CD4-positive, alpha-beta T cell treated with Interleukin-2 at 100 ng/mL for 4 hours (primary cell): ENCODE measurements at places on chromosomes 11 and 22.

DNA sequence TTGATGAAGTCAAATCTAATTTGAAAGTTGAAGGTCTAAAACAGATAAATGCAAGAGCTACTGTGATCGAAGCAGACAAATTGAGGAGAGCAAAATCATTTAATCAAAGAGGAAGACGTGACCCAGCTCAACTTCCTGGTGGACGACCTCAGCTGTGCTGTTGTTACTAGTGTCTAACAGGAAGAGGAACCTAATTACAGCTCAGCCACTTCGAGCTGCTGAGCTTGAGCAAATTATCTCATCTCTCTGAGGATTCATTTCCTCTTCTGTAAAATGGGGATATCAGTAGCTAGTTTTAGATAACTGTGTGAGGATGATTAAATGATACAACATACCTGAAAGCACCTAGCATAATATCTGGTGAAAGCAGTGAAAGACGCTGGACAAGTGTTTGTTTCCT lies 48.6 kb upstream of the OLFML1 start:
- DNase-seq = peak; percentile 29

DNA sequence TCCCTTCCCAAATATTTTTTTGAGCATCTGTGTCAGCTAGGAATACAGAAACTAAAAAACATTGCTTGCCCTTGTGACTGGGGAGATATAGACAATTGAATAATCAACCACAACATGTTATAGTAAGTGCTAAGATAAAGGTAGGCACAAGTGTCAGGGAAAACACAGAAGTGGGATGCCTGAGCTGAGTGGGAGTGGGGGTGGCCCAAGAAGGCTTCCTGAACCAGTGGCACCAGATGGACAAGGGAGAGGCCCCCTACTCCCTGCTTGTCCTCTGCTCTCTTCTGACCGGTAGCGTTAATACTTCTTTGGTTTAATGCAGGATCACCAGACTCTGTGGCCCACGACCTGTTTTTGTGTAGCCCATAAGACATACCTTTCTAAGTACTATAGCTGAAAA lies 48.8 kb downstream of the PACS1 start:
- DNase-seq = no peak

- DNase-seq = no peak
These were observed 613.3 kb upstream of the CADM1 start for GRCh38 chr11:116117331-116118137.

DNA sequence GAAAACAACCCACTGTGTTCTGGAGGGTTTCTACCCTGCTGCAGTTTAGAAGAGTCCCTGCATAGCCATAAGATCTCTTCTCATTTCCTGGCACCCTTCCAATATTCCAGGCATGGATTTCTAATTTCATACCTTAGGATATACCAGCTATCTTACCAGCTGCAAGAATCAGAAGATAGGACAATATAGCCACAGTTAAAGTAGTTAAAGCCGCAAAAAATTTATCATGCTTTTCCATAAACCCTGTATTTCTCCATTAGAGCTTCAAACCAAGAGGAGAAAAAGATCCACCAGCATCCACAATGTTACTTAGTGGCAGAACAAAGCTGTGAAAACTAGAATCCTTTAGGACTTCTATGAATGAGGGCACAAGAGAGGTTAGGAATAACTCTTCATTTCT lies 8.6 kb upstream of the OR56B1 start:
- no peak for DNase-seq

- peak; percentile 49 for DNase-seq
These were observed 10.5 kb upstream of the MCHR1 start for GRCh38 chr22:40668611-40669411.

- DNase-seq = no peak
These were observed 4.1 kb downstream of the ST3GAL4 start for GRCh38 chr11:126359431-126360048.

DNA sequence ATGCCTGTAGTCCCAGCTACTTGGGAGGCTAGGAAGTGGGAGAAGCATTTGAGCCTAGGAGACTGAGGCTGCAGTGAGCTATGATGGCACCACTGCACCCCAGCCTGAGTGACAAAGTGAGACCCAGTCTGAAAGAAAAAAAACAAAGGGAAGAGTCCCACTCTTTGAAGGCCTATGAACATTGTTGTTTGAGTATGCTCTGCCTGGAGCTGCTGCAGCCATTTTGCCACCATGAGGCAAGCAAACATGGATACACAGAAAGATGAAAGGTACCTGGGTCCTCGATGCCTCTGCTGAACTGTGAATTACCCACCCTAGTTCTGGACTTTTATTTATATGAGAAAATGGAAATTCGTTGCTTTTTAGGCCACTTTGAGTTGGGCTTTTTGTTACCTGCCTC lies 19.7 kb upstream of the TSPAN18 start:
- DNase-seq = no peak

DNA sequence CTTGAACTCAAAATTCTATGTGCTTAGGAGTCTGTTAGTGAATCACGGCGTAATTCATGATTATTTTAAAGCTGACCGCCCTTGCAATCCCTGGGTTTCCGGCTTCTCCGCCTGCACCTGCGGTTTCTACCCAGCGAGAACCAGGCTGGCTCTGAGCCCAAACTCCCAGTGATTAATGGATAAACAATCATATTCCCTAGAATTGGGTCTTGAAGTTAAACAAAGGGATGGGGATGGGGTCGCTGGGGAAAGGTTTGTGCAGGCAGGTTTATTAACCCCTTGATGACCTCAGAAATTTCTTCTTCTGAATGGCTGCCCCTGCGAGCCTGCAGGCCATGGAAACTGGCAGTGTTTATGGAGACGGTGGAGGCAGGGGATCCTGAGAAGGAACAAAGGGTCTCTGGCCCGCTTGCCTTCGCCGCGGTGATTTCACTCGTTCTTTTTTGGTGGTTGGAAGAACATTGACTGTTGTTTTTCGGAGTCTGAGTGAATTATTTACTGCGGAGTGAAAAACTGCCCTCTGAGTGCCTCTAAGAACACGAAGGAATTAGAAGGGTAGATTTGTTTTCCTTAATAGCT lies 1000.3 kb downstream of the BRD1 start:
- no peak for DNase-seq

GRCh38 chr11:19253817-19254216 lies 13.1 kb upstream of the E2F8 start:
- DNase-seq = no peak

DNA sequence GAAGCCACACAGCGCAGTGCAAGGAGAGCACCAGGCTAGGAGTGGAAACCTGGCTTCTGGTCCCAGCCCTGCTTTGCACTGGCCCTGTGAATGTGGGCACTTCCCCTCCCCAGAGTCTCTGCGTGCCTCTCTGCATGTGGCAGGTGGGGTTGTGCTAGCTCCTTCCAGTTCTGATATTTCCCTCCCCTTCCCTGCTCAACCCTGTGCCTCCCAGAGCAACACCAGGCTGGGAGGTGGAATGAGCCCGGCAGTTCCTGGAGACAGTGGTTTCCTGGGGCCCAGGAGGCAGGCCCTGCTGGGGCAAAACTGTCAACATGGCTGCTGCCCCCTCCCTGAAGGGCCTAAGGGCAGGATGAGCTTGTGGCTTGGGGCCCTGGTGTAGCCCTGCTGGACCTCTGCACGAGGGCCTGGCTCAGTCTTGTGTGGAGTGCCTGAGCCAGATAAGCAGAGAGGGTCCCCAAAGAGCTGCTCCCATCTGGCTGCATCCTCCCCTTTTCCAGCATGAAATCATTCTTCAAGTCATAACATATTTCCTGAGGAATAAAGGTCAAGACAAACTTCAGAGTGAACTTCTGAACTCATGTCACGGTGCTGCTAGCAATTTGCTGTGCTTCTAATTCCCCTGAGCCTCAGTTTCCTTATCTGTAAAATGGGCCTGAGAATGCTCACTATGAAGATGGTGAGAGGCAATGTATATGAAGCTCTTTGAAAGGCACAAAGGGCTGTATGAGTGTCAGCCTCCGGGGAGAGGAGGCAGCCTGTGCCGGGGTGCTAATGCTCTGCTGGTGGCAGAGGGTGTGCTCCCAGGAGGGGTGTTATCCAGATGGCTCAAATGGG lies 116.0 kb downstream of the GRIK4 start:
- DNase-seq = no peak

DNA sequence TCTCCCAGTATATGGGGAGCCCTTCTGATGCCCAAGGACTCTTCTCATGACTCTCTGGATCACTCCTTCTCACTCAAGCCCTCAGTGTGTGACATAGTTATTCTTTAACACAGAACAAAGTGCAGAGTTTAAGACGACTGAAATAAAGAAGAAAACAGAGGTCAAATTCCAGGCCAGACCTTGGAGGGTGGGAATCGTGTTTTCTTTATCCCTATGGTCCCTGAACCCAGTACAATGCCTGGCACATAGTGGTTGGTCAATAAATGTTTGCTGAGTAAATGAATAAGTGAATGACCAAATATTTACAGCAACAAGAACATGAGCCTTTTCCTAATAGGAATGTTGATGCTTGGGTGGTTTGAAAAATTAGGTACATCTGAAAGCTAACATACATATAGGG lies 28.8 kb downstream of the VSTM5 start:
- no peak for DNase-seq

GRCh38 chr22:37674951-37675929 lies at the start of gene LGALS1:
Gene LGALS1 (plus strand): TSS chr22:37675636. CDS start chr22:37675703, 67 bp downstream.
- DNase-seq = peak; percentile 65

DNA sequence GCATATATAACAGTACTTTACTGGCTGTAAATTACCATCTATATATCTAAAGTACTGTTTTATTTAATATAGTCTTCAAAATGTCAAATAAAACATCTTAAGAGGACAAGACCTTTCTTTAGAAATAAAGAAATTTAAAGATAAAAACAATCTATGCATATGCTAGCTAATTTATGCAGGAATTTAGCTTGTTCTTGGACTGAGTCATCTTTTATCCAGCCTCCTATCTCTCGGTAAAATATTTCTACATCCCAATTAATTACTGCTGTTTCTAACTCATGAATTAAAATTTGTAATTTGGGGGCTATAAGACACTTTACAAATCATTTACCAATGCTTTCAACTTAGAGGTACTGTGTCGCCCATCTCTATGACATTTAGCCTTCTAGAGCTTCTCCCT lies 72.8 kb upstream of the DDI1 start:
- DNase-seq = no peak

- no peak for DNase-seq
These were observed 59.8 kb downstream of the WNT7B start for GRCh38 chr22:45917146-45917545.

- DNase-seq = no peak
These were observed 169.0 kb downstream of the BUD13 start for GRCh38 chr11:116603728-116604323.

DNA sequence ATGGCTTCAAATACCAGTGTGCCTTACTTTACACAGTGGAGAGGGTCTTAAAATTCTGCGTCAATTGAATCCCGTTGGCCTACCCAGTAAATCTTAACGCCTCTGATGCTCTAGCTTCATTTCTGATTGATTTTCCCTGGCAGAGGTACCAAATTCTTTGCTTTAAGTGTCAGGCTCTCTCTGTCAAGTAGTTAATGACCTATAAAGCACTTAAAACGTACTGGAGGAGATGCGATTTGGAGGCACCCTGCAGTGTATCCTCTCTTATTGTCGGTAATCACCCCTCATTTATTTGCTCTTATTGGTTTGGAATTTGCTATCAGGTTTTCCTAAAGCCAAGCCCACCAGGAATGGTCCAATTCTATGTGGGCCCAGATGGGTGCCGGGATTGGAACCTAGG lies 59.2 kb downstream of the NFAM1 start:
- no peak for DNase-seq

GRCh38 chr11:59574467-59574866 lies 41.1 kb downstream of the OSBP start:
- no peak for DNase-seq

- DNase-seq = no peak
These were observed 1.1 kb upstream of the SSTR3 start for GRCh38 chr22:37213218-37213855.

DNA sequence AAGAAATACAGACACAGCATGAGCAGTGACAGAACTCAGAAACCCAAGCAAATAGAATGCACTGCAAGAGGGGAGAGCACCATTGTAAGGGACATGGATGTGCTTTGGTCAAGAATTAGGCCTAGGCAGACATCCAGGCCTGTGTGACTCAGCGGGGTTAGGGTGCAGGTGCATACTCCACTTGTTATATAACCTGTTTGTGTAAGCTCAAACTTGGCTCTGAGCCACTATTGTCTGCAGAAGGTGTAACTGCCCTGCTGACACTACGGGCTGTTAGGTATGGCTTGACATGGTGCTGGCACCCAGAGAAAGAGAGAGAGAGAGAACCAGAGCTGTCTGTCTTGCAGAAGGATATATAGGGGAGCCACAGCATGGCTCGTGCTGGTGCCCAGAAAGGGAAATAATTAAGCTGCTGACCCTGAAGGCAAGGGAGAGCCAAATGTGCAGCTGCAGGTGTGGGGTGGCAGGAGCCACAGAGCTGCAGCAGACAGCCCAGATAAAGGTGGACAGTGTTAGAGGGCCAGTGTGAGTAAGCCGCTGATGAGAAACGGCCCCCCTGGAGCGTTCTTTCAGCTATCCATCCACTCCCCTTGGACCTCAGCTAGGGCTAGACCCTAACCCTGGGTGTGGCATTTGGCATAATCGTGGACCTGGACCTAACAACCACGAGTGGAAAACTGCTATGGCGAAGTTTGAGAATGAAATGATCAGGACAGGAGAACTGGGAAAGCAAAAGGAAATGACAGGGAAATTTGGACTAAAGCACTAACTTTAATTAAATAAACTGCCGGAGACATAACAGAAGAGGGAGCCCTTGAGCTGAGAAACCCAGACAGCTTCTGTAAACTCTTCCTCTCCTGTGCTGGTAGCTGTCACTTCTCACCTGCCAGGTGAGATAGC lies 253.0 kb upstream of the CCDC179 start:
- DNase-seq = no peak

GRCh38 chr11:66562907-66563583 lies 5.4 kb downstream of the CTSF start:
- no peak for DNase-seq

DNA sequence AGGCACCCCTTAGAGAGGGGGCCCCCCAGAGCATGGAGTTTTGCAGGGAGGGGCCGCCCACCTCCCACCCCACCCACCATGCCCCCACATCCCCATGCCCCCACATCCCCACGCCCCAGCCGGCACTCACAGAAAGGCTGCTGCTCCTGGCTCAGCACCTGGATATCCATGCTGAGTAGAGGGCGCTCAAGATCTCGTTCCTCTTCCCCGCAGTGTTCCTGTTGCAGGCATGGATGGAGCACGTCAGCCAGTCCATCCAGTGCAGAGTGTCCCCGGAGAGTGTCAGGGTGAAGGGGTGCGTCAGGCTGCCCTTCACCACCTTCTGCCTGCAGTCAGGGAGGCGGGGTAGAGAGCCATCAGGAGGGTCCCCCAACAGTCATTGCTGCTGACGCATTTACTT lies 156.2 kb downstream of the CRYBB2 start:
- DNase-seq = no peak

GRCh38 chr11:69310351-69310750 lies 16.4 kb downstream of the MYEOV start:
- DNase-seq = no peak

DNA sequence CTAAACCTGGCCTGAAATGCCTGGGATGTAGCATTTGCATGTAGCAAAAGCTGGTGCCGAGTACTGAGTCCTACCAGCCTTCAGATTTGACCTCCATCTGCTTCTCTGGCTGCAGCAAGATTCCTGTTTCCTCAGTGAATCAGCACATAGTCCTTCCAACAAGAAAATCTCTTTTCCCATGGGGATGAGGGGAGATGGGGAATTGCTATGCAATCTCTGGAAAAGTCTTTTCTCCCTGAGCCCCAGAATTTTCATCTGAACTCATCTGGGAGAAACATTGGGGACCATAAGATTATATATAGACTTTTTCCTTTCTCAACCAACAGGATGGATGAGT lies 32.0 kb upstream of the YWHAH start:
- DNase-seq = no peak

- no peak for DNase-seq
These were observed 12.5 kb upstream of the FADS3 start for GRCh38 chr11:61903845-61904244.

- DNase-seq = no peak
These were observed 12.3 kb upstream of the P2RY2 start for GRCh38 chr11:73205661-73206343.
